ENCODE measurements at places on chromosomes 12 and 14.
A peak's percentile ranks its signal among the peaks of the same experiment; 100 is the strongest.

DNA sequence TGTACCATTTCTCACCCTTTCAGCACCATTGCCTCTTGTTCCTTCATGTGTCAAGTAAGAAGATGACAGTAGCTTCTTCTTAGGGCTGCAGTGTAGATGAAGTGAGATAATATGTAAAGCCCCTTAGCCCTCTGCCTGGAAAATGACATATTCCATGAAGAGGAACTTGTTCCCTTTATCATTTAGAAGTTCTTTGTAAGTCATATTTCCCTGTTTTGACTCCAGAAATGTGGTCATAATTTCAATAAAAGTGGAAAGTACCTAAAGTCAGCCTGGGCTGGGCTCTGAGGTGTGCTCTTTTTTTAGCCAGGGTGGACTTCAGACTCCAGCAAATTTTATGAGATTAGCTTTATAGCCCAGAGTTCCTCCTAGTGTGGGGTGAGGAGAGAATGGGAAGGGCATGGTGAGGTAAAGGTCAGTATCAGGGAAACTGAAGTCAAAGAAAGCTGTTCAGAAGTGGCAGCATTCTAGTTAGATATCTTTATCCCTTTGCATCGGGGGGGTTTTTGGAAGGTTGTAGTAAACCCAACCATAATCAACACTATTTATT, 92.5 kb downstream of the TMCC3 start:
- no peak for DNase-seq

DNA sequence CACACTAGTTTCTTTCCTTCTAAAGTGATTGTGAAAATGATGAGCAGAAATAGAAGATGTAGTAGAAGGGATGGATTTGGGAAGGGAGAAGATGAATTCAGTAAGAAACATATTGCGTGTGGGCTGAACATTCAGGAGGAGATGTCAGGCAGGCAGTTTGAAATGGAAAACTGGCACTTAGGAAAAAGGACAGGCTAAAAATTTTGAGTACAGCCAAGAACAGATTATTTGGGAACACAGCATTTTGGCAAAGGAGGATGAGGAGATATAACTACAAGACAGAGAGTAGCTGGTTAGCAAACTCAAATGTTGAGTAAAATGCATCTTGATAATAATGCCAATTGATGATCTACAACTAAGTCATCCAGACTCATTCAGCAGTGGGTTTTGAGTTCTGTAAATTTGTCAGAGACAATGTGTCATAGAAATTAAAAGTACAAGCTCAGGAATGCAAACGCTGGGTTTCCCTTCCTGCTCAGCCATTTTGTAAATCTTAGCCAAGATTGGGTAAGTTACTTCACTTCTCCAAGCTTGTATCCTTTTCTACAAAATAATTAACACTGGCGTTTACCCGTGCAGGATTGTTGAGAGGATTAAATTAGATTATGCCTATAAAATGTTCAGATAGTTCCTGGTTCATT, 255.0 kb downstream of the NAV3 start:
- no peak for DNase-seq

- no peak for DNase-seq
Observed at GRCh38 chr14:23382276-23382675, 5.4 kb downstream of the CMTM5 start.

- DNase-seq, result no peak
Observed at GRCh38 chr14:74609721-74610120, 2.3 kb downstream of the LTBP2 start.

DNA sequence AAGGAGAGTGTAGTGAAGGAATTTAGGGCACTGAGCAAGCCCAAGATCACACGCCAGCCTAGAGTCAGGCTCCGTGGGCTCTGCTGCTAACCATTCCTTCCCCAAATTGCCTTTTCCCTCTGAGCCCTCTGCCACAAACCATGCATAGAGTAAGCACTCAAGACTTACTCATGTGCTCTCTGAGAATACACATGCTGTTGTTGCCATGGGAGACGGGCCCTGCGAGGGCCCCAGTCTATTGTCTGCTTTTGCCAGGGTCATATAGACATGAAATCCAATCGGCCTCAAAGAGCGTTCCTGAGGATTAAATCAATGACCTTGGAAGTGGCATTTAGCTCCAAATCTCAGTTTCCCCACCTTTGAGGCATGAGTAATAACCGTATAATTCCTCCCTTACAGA, 48.7 kb upstream of the WSCD2 start:
- no peak for DNase-seq

DNA sequence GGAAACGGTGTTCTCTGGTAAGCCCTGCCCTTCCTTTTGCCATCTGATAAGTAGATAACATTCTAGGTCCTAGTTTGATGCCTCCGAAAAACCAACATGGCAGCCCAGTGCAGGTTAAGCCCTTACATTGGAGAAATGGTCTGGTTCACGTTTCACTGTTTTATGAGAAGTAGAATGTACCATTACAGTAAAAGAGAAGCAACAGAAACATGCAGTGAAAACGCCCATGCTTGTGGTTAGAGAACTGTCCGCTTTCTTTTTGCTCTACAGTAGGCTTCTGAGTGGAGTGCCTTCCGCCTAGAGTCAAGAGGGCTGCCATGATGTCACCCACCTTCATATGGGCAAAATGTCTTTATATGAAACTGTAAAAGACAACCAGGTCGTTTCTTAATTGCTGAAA, 190.4 kb upstream of the BCL2L14 start:
- DNase-seq, result no peak

DNA sequence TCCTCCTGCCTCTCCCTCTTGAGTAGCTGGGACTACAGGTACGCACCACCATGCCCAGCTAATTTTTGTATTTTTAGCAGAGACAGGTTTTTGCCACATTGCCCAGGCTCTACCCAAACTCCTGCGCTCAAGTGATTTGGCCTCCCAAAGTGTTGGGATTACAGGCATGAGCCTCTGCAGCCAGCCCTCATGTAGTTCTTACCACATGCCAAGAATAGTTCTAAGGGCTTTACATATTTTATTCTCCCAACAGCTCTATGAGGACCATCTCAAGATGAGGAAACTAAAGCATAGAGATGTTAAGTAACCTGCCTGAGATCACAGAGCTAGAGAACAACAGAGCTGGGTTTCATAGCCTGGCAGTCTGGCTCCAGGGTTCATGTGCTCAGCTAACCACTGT, 37.9 kb upstream of the ALDH2 start:
- DNase-seq, result no peak

DNA sequence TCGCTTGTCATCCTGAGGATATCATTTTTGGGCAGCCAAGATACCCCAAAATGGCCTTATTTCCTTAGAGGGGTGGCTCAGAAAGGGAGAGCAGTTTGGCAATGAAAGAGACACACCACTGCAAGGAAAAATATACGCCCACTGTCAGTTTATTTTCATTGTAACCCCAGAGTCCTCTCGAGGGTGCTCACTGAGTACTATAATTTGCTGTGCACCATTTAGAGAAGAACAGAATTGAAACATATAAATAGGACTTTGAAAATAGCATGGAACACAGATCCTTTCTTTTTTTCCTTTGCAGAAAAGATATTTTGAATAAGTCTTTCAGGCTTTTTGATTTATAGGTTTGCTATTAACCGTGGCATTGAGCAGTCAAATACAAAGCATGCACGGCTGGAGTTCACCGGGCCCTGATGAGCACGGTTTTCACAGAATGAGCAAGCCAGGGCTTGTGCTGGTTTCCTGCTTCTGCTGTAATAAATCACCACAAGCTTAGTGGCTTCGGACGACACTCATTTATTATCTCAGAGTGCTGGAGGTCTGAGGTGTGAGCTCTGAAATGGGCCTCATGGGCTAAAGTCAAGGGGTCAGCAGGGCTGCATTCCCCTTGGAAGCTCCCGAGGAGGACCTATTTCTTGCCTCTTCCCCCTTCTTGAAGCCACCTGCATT, 152.3 kb downstream of the ZNF664 start:
- no peak for DNase-seq

GRCh38 chr14:64891839-64892375, 12.2 kb upstream of the SPTB start:
- peak; percentile 24 for DNase-seq

GRCh38 chr12:108514468-108514972, 557 bp upstream of the FICD start:
- no peak for DNase-seq

DNA sequence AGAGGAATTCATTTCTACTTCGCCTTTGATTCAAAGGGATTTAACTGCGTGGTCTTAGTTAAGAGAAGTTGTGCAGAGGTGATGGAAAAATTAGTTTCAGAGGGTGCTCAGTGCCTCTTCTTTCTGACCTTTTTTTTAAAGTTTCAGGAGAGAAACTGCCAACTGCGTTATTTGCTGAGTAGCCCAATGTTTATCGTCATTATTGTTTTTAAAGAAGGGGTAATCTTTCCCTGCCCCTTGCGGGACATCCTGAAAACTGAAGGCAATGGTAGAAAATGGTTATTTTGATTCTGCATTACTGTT, 11.0 kb downstream of the OTX2 start:
- no peak for DNase-seq

GRCh38 chr12:75747572-75748021, 236.2 kb upstream of the KRR1 start:
- DNase-seq, result no peak

DNA sequence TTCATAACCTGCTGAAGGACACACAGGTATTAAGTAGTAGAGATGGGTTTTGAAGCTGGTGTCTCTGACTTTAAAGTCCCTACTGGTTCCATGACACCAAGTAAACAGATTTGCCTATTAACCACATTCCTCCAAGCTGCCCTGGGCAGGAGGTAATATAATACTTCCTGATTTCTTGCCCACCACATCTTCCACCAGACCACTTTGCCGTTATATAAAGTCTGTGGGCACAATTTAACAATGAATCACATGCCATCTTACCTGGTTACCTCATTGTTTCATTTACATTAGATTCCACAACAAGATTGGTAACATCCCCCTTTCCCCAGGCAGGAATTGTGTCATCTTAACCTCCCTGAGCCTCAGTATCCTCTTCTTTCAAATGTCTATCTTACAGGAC, 900 bp upstream of the LRRC23 start:
- DNase-seq, result no peak

DNA sequence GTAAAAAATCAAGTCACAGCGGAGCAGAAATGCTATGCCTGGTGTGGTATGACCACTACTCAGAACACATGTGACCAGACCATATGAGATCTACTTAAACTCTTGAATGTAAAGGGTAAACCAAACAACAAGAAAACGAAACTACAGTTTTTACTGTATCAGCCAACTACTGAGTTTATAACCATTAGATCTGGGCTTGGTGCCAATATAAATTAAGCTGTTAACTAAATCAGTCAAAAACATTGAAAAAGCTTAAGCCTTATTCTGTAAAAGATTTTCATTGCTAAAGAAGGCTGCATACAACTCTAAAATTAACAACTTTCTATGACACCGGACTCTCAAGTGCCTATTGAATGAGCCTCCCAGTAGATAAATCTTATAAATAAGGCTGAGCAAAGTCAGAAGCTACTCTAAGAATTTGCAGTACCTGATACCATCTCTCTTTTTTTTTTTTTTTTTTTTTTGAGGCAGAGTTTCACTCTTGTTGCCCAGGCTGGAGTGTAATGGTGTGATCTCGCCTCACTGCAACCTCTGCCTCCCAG, 35.4 kb downstream of the SPTLC2 start:
- DNase-seq, result no peak

- no peak for DNase-seq
Observed at GRCh38 chr12:104182144-104182543, 33.4 kb upstream of the TXNRD1 start.

DNA sequence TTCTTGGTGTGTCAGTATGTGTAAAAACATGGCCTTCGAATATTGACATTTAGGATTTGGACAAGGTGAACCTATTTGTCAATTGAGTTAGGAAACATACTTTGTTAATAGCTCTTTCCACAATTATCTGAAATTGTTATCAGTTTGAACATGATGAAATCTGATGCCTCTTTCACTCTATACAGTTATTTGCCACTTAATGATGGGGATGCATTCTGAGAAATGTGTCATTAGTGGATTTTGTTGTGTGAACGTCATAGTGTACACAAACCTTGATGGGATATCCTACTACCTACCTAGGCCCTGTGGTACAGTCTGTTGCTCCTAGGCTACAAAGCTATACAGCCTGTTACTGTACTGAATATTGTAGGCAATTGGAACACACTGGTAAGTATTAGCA, 4.8 kb downstream of the TULP3 start:
- no peak for DNase-seq

GRCh38 chr14:73903028-73903427, 16.4 kb downstream of the ZNF410 start:
- DNase-seq, result no peak

DNA sequence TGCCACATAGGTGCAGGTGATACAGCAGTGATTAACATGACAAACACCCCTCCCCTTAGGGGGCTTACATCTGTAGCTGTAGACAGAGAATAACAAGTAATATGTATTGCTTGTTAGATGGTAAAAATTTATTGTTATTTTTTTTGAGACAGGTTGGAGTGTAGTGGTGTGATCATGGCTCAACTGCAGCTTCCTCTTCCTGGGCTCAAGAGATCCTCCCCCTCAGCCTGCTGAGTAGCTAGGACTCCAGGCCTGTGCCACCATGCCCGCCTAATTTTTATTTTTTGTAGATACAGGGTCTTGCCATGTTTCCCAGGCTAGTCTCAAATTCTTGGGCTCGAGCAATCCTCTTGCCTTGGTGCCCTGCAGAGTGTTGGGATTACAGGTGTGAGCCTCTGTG, 19.8 kb downstream of the DIP2B start:
- no peak for DNase-seq

DNA sequence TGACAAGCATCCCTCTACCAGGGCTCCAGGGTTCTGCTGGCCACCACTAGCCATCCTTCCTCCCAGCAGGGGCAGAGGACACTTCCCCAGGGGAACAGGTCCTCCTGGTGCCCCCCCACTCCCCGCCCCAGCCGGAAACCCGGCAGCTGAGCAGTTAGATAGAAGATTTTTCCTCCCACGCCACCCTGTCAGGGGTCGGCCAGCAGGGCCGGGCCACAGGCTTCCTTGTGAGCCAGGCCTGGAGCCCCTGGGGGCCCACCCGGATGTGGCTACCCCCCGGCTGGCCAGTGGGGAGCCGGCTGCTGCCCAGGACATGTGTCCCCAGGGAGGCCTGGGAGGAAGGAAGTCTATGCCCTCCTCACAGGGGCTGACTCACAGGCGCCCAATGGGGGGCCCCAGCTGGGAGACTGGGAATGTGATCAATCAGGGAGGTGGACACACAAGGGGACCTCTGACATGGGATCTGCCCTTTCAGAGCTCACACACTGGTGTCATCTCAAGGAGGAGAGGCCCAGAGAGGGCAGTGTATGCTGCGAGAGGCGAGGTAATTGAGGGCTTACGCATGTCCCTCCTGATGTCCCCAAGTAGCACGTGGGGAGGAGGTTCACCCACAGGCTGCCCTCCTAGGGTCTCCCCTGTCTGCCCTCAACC, 4.2 kb downstream of the SH2B3 start:
- DNase-seq, result no peak

All from germinal center (tissue), 1 donor.